ENCODE measurements at places on chromosomes 5 and 9. TPM values are rescaled to one million over a fixed set of nuclear protein-coding genes. Genes with fewer than 3 reads are reported as not detected.
A peak's percentile ranks its signal among the peaks of the same experiment; 100 is the strongest.

GRCh38 chr5:176736301-176736930 is 73.9 kb upstream of the UNC5A start:
- H3K27me3 ChIP-seq, result no peaks in the 10 kb centered on the region
- peak; percentile 10 for DNase-seq
- no peak overlapping the region for H3K4me3 ChIP-seq
- no peak overlapping the region for H3K27ac ChIP-seq
- H3K4me1 ChIP-seq, result no peaks in the 10 kb centered on the region

DNA sequence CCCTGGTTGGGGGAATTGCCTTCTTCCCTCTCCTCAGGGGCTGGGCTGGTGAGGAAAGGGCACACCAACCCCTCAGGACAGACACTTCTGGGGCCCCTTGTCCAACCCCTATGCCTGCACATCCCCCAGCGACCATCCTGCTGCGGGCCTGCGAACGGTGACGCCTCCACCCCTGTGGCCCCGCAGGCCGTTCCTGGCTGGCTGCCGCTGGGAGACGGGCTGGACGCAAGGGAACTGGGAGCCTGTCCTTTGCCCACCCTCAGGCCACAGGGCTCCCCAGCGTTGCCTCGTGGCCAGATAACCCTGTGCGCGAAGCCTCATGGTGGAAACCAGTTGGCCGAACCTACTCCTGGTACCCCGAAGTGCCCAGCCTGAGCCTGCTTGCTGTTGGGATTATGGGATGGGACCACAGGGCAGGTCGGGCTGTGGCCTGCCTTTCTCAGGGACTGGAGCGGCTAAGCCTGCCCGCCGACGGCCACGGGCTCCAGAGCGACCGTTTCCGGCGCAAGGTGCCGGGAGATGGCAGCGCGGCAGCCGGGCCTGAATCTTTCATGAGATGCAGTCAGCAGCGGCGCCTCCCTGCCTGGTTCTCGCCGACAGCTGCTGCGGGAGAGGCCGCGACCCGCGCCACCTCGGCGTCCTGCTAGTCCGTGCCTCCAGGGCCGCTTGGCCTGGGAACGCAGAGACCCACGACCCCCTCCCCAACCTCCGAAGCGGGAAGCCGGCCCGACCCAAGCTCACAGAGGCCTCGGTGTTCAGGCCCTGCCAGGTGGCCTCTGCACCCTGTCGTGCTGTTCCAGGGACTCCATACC is 6.5 kb upstream of the PITX1 start:
- no peak overlapping the region for H3K4me3 ChIP-seq
- no peak overlapping the region for H3K27ac ChIP-seq
- DNase-seq, result peak; percentile 66

- no peaks in the 10 kb centered on the region for H3K4me1 ChIP-seq
- H3K36me3 ChIP-seq, result peaks cover 8% of the 10 kb centered on the region
- H3K27ac ChIP-seq, result no peak overlapping the region
- peak overlapping the region; percentile 92 for H3K4me3 ChIP-seq
Observed at GRCh38 chr9:38619556-38620447, 594 bp downstream of the ANKRD18A start.

GRCh38 chr5:175590471-175590881 is 67.4 kb upstream of the HRH2 start:
- no peaks in the 10 kb centered on the region for H3K4me1 ChIP-seq
- H3K27me3 ChIP-seq, result no peaks in the 10 kb centered on the region
- no peak overlapping the region for H3K4me3 ChIP-seq
- peaks cover 12% of the 10 kb centered on the region for H3K36me3 ChIP-seq
- no peak for DNase-seq

GRCh38 chr5:1122511-1123294 is 10.8 kb upstream of the SLC12A7 start:
- H3K4me1 ChIP-seq, result no peaks in the 10 kb centered on the region
- no peak overlapping the region for H3K27ac ChIP-seq
- no peak for DNase-seq
- no peaks in the 10 kb centered on the region for H3K27me3 ChIP-seq
- H3K4me3 ChIP-seq, result no peak overlapping the region
- no peaks in the 10 kb centered on the region for H3K36me3 ChIP-seq

- H3K27ac ChIP-seq, result no peak overlapping the region
- no peaks in the 10 kb centered on the region for H3K4me1 ChIP-seq
- H3K27me3 ChIP-seq, result no peaks in the 10 kb centered on the region
- peak overlapping the region; percentile 89 for H3K4me3 ChIP-seq
- no peak for DNase-seq
Observed at GRCh38 chr9:136886610-136887597, 588 bp downstream of the TRAF2 start.

DNA sequence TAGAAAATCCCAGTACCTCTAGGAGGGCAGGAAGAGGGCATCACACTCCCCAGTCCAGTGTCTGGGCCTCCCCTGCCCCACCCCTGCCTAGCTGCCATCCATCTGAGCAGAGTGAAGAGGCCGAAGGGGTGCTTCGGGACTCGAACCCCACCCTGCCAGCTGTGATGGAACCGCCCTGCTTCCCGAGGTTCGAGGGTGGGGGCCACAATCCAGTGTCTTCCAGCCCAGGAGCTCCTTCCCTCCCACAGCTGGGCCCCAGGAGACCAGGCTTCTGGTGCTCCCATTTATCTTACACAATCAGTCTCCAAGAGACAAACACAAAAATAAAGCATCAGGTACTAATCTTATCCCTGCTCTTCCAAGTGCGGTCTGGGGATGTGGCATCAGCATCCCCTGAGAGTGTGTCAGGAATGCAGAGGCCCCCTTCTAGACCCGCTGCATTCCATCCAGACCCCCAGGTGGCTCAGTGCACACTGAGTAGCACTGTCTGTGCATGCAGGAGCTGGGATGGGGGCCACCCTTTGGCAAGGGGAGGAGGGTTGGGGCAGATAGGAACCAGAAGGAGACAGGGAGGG is 122.8 kb upstream of the TBC1D2 start:
- H3K4me3 ChIP-seq, result no peak overlapping the region
- H3K27me3 ChIP-seq, result no peaks in the 10 kb centered on the region
- no peak overlapping the region for H3K27ac ChIP-seq
- peaks cover 3% of the 10 kb centered on the region for H3K4me1 ChIP-seq
- no peak for DNase-seq

GRCh38 chr9:129081388-129081904 is 535 bp downstream of the DOLPP1 start:
- peak overlapping the region; percentile 95 for H3K4me3 ChIP-seq
- H3K4me1 ChIP-seq, result no peaks in the 10 kb centered on the region
- no peak for DNase-seq
- H3K27me3 ChIP-seq, result no peaks in the 10 kb centered on the region
- peaks cover 14% of the 10 kb centered on the region for H3K36me3 ChIP-seq

DNA sequence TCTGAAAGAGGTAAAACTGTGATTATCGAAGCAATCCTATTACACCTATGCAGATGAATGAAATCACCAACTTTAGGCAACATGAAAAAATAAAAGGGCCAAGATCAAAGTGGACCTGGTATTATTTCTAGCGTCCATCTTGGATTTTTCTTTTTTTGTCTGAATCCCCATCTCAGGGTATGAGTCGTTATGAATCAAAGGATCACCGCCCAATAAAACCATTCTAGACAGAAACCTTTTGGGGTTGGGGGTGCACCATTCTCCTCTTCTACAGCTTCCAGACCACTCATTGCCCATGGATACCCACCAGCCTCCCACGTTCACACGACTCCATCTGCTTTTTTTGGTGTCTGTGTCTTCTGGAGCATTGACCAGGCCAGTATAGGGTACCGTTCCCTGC is 33.4 kb downstream of the MAP1B start:
- DNase-seq, result no peak
- H3K27ac ChIP-seq, result no peak overlapping the region
- peaks cover 6% of the 10 kb centered on the region for H3K4me1 ChIP-seq
- peaks cover 2% of the 10 kb centered on the region for H3K36me3 ChIP-seq
- H3K4me3 ChIP-seq, result no peak overlapping the region

GRCh38 chr5:32711362-32711680 is 200 bp downstream of the NPR3 start:
- H3K4me3 ChIP-seq, result peak overlapping the region; percentile 85
- no peaks in the 10 kb centered on the region for H3K36me3 ChIP-seq
- no peaks in the 10 kb centered on the region for H3K4me1 ChIP-seq
- no peak overlapping the region for H3K27ac ChIP-seq

DNA sequence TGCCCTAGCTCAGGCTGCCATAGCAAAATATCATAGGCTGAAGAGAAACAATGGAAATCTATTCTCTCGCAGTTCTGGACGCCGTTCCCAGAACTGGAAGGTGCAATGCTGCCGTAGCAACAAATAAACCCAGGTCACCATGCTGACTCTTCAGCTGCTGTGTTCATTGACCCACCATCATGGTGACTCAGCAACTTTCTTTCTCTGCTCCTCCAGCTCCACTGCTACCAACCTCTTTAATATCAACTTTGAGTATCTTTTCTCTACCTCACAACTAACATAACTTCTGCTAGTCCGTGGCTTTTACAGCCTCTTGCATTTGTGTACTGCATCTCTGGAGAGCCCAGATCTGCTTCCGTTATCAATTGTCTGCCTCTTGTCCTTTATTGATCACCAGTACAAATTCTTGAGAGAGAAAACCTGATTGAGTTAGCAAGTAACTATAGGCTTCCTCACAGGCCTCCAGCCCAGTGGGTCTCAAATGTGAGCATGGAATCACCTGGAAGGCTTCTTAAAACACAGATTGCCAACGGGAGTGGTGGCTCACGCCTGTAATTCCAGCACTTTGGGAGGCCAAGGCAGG is 47.3 kb upstream of the SLC30A5 start:
- H3K27ac ChIP-seq, result no peak overlapping the region
- H3K27me3 ChIP-seq, result no peaks in the 10 kb centered on the region
- no peak for DNase-seq
- H3K4me3 ChIP-seq, result no peak overlapping the region

GRCh38 chr5:133472829-133473228 is 139.5 kb downstream of the FSTL4 start:
- H3K36me3 ChIP-seq, result no peaks in the 10 kb centered on the region
- no peak overlapping the region for H3K27ac ChIP-seq
- H3K27me3 ChIP-seq, result no peaks in the 10 kb centered on the region
- H3K4me3 ChIP-seq, result no peak overlapping the region
- peaks cover 5% of the 10 kb centered on the region for H3K4me1 ChIP-seq

DNA sequence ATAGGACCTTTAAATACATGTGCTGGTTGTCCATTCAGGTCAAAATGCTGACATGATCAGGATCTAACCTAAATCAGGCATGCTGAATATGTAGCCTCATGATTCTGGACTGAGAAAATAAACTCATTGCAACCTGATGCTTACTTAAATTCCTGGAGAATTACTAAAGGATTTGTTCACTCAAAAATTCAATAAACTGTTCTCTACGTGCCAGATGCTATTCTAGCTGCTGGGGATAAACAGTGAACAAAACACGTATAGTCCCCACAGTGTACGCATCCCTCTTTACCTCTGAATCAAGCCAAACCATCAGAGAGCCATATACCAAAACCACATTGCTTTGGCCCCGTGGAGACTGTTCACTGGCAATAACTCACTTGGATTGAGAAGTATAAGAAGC is 6.1 kb downstream of the SCAI start:
- H3K36me3 ChIP-seq, result peaks cover 1% of the 10 kb centered on the region
- no peak overlapping the region for H3K4me3 ChIP-seq
- H3K4me1 ChIP-seq, result no peaks in the 10 kb centered on the region
- H3K27ac ChIP-seq, result no peak overlapping the region
- H3K27me3 ChIP-seq, result no peaks in the 10 kb centered on the region
- no peak for DNase-seq

GRCh38 chr5:93107805-93108520 is 473.1 kb downstream of the NR2F1-AS1 start:
- no peaks in the 10 kb centered on the region for H3K36me3 ChIP-seq
- no peak for DNase-seq
- H3K27ac ChIP-seq, result no peak overlapping the region

DNA sequence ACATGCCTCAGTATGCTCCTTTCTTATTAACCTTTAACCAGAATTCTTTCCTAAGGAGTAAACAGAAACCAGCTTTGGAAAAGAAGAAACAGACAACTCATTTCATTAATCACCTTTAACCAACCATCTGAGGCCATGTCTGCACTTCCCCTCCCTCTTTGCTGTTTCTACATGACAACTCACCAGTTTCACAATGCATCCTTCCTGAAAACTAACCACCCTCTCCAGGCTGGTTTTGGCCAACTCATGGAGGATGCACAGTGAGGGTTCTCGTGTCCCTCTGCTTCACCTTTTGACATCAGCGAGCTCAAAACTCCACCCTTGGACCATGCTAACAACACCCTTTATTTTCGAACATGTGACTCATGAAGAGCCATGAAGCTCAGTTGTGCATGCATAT is 244.1 kb downstream of the ELAVL2 start:
- H3K4me1 ChIP-seq, result no peaks in the 10 kb centered on the region
- no peak overlapping the region for H3K4me3 ChIP-seq
- no peak for DNase-seq
- H3K27me3 ChIP-seq, result no peaks in the 10 kb centered on the region
- H3K27ac ChIP-seq, result no peak overlapping the region

DNA sequence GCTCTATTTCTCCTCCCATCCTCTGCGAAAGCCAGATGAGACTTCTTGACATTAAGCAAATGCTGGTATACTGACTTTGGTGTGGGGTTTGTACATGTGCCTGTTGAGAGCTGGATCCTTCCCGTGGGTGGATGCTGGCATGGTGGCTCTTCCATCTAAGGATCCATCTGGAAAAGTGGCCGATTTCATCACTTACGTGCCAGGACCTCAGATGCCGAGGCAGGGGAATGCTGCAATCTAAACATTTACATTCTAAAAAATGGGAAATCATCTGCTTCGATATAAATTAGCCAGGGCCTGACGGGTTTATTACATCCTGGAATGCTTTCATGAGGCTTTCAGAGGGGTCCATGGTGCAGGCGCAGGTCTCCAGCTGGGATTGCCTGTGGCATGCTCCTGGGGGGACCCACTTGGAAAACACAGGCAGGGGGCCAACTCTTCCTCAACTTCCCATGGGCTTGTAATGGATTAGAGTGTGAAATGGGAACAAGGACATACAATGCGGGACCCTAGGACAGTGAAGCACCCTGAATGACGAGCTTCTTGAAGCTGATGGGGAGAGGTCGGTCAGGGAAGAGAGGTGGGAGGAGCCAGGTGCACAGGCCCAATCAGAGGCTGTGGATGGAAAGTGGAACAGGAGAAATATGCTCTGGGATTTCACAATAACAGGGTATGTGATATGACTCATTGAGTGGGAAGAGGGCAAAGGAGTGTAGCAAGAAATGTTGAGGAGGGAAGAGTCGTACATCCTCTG is 105.5 kb upstream of the PITX1 start:
- no peak for DNase-seq
- no peak overlapping the region for H3K4me3 ChIP-seq
- no peaks in the 10 kb centered on the region for H3K4me1 ChIP-seq
- H3K27ac ChIP-seq, result no peak overlapping the region
- no peaks in the 10 kb centered on the region for H3K36me3 ChIP-seq

Gene ST6GALNAC4
- 16.5 TPM for total RNA-seq

Gene CAMSAP1
- 43.6 TPM for total RNA-seq

Gene IFNA13
- not detected for total RNA-seq

Gene GNPDA1
- 68.4 TPM for total RNA-seq

Gene HAVCR2
- not detected for total RNA-seq

Gene TGFBI
- 4.7 TPM for total RNA-seq

Gene CDO1
- 12.2 TPM for total RNA-seq

Gene STPG3
- not detected for total RNA-seq

Gene PCDHA13
- 1.0 TPM for total RNA-seq

Gene HRCT1
- not detected for total RNA-seq

Gene HTR4
- total RNA-seq, result not detected
